CD4-positive, alpha-beta memory T cell (primary cell): ENCODE measurements at places on chromosomes 1 and 21.

DNA sequence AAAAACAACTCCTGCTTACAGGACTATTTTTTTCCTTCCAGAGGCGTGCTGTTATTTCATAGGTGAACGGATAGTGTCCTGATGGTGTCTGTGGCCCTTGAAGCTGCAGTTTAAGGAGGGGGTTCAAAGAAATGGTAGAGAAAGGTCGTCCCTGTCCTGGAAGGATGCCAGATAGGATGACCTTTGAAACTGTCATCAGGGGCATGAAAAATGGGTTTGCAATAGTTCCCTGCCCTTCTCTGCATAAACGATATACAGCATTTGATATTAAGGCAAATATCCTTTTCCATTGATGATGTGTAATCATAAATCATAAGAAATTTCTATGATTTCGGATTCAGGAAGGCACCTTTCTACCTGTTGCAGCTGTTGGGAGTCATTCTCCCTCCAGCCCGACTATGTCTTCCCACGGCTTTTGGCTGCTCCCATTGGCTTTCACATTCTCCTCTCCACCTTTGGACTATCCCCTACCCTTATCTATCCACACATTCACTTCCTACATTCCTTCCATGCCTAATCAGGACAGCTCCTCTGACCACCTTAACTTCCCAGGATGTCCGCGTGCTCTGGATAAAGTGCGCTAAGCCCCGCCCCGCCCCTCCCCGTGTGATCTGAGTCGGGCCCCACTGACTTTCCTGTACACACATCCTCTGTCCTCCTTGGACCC is 209.8 kb downstream of the DISC1 start:
- DNase-seq = no peak

GRCh38 chr1:104264521-104264920 is 514.8 kb downstream of the AMY1C start:
- DNase-seq = no peak

DNA sequence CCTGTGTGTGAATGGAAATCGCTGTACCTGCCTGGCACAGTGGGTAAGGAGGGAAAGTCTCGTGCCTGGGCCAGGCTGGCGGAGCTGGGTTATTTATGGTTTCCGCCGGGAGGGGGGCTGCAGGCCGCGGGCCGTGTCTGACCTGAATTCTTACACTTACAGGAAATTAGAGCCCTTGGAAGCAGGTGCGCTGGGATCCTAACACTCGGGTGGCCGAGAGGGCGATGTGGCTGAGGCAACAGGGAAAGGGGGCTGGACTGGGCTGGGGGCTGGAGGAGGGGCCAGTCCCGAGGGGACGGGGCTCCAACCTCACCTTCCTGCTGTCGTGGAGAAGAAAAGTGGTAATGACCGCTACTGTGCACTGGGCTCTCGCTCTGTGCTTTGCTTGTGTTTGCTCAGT is 109.4 kb upstream of the WNT4 start:
- DNase-seq = no peak

DNA sequence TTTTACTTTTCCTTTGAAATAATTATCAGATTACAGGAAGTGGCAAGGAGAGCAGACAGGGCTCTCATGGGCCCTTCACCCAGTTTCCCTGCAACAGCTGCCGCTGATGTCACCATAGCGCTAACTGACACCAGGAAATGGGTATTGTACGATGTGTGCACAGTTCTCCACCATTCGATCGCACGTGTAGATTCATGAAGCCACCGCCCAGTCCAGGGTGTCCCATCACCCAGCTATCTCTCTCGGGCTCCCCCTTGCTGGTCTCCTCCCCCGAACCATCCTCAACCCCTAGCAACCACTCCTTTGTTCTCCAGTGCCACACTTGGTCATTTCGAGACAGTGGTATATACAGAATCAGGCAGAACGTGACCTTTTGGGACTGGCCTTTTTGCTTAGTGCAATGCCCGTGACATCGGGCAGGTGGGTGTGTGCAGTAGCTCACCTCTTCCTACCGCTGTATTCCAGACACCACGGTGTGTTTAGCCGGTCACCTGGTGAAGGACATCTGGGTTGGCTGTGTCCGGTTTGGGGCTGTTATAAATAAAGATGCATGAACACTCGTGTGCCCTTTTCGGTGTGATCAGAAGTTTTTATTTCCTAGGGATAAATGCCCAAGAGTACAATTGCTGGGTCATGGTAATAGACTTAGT is 118.4 kb downstream of the CRYAA start:
- DNase-seq = no peak

DNA sequence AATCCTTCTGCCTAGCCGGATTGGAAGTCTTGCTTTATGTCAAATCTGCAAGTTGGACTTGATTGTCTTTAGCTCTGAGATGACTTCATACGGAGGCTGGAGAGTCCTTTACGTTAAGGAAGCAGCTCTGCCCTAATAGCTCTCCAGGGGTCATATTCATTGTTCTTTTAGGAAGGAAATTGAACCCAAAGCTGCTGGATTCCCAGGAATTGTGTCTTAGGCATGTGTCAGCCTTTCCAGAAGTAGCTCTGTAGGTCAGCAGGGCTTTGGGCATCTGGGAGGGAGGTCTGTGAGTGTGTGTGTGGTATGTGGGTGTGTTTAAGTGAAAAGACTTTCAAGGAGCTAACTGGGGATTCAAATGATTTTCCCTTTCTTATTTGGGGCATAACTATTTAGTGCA is 82.4 kb downstream of the ABCA4 start:
- DNase-seq = no peak

- no peak for DNase-seq
Observed at GRCh38 chr1:180811886-180812285, 100.8 kb upstream of the KIAA1614 start.

GRCh38 chr1:94619731-94620130 is 78.2 kb upstream of the F3 start:
- no peak for DNase-seq

GRCh38 chr1:40782371-40782956 is 1.1 kb upstream of the KCNQ4 start:
- no peak for DNase-seq
